ENCODE measurements at places on chromosomes 2 and 18.
A peak's percentile ranks its signal among the peaks of the same experiment; 100 is the strongest.

- DNase-seq, result no peak
Measured at GRCh38 chr18:79910563-79911343, 40.7 kb downstream of the SLC66A2 start.

- DNase-seq, result no peak
Measured at GRCh38 chr18:50720325-50720674, 99.5 kb downstream of the MRO start.

DNA sequence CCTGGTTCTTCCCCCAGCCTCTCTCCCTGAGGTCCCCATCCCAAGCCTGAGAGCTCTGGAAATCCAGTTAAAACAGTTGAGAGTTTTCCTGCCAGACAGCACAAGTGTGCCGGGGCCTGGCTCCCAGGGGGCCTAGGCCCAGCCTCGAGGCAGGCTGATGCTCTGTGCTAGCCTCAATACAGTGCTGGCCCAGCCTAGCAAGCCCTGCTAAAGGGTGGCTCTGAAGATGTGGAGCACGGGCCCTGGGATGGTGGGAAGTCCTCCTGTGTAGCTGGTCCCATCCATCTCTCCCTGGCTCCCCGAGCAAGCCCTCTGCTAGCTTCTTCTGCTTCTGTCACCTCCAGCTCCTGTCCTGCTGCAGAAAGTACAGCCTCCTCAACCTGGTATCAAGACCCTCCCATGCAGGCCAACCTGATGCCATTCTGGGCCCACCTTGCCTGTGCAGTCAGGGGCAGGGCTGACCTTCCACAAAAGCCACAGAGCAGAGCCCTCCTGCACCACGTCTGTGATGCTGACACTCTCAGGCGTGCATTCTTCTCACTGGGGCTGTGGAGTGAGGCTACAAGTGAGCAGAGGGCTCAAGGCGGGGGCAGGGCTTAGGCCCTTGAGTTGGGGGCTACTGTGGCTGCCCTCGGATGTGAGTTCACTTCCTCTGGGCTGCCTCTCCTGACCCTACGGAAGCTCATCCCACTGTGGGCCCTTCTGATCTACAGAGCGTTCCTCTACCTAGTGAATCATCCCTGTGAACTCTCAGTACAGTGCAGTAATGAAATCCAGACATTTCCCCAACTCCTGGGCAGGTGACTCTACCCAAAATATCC is 60.1 kb upstream of the LAPTM4A start:
- no peak for DNase-seq

DNA sequence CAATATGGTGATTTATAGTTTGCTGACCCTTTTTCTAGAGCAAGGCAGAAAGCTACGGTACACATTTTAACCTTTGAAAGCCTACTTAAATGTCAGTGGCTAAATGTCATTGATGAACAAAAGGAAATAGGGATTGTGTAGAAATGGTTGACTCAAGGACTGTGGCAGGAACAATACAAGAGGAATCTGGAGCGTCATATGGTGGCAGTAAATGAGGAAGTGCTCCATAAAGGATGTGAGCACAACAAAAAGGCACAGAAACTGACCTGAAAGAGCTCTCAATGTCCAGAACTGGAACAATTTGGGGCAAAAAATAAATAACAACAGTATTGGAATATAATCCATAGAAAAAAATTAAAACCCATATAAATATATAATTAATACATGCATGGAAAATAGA is 443.9 kb upstream of the VRK2 start:
- DNase-seq, result no peak

GRCh38 chr2:112634874-112635157 is 10.9 kb upstream of the SLC20A1 start:
- DNase-seq, result no peak

GRCh38 chr2:8036366-8036765 is 645.5 kb upstream of the ID2 start:
- no peak for DNase-seq

DNA sequence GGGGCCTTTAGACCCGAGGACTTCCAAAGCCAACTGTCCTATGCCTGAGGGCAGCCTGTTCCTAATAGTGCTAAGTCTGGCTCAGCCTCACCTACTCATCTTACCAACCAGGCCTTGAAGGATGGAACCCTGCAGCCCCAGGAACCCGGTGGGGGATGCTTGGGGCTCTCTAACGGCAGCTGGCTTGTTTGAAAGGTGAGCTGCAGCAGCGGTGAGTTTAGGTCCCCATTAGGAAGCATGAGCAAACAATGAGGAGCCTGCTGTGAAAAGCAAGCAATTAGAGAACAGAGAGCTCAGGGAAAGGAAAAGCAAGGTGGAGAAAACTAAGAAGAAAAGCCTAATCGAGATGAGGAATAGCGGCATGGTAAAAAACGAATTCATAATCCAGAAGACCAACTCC is 39.9 kb downstream of the SP110 start:
- no peak for DNase-seq

- peak; percentile 9 for DNase-seq
Measured at GRCh38 chr2:223944166-223944702, 901 bp downstream of the WDFY1 start.

GRCh38 chr2:239289545-239289944 is 111.3 kb downstream of the HDAC4 start:
- no peak for DNase-seq

DNA sequence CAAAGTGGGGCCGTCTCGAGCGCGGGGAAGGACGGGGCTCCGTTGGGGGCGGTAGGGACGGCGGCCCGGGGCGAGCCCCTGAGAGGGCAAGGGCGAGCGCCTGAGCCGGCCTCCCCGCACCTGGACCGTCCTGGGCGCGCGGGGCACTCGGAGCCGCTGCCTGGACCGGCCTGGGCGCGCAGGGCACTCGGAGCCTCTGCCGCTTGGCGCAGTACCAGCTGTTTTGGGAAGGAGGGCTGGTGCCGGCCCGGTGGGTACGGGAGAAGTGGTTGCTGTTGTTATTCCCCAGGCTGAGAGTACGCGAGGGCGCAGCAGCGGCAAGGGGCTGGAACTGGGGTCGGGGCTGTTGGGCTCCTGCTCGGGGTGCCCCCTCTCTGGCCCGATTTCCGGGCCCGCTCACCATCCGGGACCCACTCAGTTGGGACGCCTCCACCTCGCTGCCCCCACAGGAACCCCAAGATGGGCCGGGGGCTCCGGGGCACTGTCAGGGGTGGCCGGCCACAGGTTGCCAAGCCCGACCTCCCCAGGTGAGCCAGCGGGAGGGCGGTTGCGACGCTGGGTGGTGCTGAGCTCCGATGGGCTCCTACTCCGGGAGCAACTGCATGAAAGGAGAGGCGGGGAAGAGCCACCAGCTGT is 579 bp downstream of the ARHGEF4 start:
- DNase-seq, result no peak

GRCh38 chr2:231256494-231256893 is 58.1 kb downstream of the ARMC9 start:
- no peak for DNase-seq

GRCh38 chr2:105287692-105288091 is 41.8 kb downstream of the TGFBRAP1 start:
- no peak for DNase-seq

DNA sequence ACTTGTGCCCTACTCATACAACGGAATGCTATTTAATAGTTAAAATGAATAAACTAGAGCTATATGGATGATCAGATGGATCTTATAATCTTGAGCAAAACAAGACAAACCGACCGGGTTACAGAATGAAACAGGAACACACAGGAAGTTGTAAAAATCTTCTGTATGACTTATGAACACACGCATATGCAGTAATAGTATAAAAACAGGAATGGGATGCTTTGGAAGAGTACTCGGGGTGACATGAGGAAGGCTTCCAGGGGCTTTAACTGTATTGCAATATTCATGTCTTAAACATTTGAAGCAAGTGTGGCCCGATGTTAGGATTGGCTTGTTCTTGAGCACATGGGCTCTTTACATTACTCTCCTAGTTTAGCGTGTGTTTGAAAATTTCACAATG is 14.9 kb upstream of the E2F6 start:
- no peak for DNase-seq

DNA sequence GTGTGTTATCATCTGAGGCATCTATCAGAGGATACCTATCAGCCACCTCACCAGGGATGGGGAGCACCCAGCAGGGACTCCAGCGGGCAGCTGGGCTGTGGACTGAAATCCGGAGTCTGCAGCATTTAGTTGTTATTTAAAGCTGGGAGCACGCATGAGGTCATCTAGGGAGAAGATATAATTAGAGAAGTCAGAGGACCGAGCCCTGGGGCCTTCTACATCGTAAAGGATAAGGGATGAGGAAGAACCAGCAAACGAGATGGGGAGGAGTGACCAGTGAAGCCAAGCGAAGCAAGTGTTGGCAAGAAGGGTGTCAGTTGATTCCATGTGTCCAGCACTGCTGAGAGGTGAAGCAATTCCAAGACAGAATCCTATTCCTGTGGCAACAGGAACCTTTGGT is 70.3 kb downstream of the STEAP3 start:
- no peak for DNase-seq

GRCh38 chr2:183868153-183868552 is 730.2 kb upstream of the ZNF804A start:
- no peak for DNase-seq

DNA sequence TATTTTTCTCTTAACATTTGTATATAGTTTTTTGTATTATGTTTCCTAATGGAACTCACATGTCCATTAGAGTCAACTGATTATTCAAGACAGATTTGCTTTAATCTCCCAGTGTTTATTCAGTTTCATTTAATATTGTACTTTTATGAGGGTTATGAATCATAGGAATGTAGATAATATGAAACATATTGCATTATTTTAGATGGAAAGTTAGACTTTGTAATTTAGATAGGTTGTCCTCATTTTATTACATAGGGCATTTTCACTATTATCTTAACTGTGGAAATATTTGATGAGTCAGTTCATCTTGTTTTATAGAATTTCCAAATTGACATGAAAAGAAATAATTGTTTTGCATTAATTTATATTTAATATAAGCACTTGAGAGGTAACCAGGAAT is 240.8 kb downstream of the PLCL1 start:
- no peak for DNase-seq

DNA sequence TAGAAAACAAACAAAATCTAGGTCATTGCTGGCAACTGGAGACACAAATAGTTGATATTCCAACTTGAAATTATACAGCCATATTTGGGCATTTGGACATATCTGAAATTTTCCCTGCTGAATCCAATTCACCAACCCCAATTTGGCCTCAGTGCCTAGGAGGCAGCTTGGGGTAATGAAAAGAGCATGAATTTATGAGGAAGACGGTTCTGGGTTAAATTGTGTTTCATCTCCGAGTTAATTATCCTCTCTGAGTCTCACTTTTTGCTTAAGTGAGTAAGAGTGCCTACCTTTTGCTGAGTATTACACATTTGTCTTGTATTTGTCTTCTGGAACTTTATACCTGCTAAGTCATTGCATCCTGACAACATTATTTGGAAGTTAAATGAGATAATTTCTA is 1906.8 kb upstream of the PIK3C3 start:
- no peak for DNase-seq

- no peak for DNase-seq
Measured at GRCh38 chr2:127045792-127046501, 61.0 kb downstream of the BIN1 start.

- no peak for DNase-seq
Measured at GRCh38 chr18:49848115-49848514, 34.8 kb upstream of the ACAA2 start.

- DNase-seq, result no peak
Measured at GRCh38 chr2:215522237-215522636, 86.4 kb upstream of the FN1 start.

- no peak for DNase-seq
Measured at GRCh38 chr2:207911215-207911614, 114.1 kb downstream of the PLEKHM3 start.

DNA sequence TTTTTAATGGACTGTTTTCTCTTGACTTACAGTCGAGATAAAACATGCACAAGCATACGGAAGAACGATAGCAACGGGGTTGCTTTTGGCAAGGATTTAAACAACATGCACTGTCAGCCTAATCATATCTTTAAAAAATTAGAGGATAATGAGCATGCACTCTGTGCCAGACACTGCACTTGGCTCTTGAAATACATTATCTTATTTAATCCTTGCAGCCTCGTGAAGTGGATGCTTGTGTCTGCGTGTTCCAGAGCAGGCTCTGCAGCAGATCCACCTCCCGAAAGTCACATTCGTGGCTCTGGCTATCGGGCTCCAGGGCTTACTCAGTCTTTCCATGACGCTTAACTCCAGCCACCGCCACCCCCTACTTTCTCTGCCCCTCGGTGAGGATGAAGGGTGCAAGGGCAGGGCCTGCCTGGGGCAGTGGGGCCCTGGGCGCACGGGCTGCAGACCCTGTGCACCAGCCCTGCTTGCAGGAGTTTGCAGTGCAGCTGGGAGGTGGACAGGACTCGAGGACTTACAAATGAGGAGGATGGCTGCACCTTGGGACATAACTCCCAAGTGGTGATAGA is 61.7 kb downstream of the ACKR3 start:
- DNase-seq, result no peak

GRCh38 chr2:32464431-32464830 is 107.6 kb downstream of the BIRC6 start:
- DNase-seq, result no peak

- no peak for DNase-seq
Measured at GRCh38 chr2:60437080-60437696, 116.3 kb downstream of the BCL11A start.

DNA sequence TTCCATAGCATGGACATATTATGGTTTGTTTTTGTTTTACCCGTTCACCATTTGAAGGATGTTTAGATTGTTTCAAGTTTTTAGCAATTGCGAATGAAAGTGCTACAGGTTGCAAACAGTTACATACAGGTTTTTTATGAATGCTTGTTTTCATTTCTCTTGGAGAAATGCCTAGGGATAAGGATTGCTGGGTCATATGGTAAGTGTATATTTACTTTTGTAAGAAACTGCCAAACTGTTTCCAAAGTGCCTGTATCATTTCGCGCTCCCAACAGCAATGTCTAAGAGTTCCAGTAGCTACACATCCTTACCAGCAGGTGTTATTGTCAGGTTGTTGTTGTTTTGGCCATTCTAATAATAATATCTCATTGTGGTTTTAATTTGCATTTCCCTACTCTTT is 251.7 kb downstream of the PHLPP1 start:
- DNase-seq, result no peak

DNA sequence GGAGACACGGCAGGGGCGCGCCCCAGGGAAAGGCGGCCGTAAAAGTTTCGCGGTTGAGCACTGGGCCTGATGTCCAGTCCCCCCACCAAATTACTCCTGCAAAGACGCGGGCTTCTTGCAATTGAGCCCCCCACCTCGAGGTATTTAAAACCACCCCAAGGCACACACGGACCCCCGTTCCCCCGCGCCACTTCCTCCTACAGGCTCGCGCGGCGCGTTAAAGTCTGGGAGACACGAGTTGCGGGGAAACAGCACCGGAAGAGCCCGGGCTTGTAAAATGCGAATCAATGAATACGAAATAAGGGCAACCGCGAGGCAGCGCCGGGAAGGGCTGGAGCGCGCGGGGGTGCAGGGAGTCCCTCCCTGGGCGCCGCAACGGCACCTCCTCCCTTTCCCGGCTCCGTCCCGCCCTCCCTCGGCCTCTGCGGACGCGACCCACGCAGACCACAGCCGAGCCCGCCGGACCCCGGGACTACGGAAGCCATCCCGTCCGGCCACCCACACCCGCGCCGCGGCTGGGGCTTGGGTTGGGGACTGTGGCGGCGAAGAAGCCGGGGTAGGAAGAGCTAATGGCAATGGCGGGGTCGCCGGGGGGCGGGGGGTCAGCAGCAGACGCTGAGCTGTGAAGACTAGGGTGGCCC is 918 bp upstream of the NETO1 start:
- no peak for DNase-seq

GRCh38 chr18:31658670-31659575 is 25.5 kb downstream of the B4GALT6 start:
- no peak for DNase-seq

- DNase-seq, result peak; percentile 10
Measured at GRCh38 chr18:961644-962355, 57.1 kb downstream of the ADCYAP1 start.

GRCh38 chr2:37013315-37013641 is 46.9 kb upstream of the STRN start:
- no peak for DNase-seq
